ENCODE measurements at places on chromosomes 4 and X.
A peak's percentile ranks its signal among the peaks of the same experiment; 100 is the strongest.

DNA sequence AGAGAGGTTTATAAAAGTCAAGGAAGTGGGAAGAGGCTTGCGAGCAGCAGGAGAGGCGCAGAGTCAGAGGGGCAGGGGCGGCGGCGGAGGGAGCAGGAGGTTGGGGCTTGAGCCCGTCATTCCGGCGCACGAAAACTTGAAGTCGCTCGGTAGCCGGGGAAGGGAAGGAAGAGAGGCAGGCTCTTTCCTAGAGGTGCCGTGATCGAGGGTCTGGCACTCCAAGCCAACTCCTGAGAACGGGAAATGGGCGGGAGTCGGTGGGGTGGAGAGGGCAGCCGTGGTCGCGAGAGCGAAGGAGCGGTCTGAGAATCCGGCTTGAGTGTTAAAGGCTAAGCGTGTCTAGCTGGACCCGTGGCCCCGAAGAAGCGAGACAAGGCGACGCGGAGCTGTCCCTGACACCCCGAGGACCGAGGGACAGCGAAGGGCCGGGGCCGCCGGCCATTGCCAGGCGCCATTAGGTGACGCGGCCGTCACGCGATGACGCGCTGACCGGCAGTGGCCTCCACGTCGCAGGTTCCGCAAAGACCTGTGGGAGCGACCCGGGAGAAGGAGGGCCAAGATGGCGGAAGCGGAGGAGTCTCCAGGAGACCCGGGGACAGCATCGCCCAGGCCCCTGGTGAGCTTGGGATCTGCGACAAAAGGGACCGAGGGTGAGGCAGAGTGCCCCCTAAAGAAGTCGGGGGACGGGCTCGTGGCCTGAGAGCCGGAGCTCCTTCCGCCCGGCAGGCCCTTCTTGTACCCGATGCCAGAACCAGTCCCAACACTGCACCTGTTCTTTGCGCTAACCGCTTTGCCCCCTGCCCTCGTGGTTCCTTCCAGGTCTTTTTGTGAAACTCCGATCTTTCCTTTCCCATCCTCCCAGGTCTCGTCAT, at the start of gene YIPF6:
Gene YIPF6 (plus strand): TSS at position 544 of the 872 bp plus-strand sequence. CDS start 16 bp downstream, at position 560.
- DNase-seq, result peak; percentile 49

GRCh38 chr4:2303686-2304320, 41.9 kb upstream of the MXD4 start:
- DNase-seq, result no peak

DNA sequence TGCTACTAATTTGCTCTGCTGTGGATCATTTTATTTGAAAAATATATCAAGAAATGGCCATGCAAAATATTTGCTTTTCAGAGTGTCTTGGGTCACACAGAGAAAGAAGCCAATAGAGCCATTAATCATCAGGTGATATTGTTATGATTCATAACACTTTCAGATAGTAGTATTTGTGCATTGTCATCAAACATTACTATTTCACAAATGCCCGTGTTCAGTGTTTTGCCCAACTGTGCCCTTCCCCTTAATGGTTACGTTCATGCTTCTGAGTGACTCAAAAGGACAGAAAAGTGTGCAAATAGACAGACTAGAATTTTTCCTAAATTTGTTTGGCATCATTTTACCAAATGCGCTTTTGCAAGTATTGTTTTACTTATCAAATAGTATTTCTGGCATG, 46.5 kb downstream of the PHOX2B start:
- no peak for DNase-seq

GRCh38 chr4:143407474-143407873, 70.8 kb downstream of the GAB1 start:
- no peak for DNase-seq

DNA sequence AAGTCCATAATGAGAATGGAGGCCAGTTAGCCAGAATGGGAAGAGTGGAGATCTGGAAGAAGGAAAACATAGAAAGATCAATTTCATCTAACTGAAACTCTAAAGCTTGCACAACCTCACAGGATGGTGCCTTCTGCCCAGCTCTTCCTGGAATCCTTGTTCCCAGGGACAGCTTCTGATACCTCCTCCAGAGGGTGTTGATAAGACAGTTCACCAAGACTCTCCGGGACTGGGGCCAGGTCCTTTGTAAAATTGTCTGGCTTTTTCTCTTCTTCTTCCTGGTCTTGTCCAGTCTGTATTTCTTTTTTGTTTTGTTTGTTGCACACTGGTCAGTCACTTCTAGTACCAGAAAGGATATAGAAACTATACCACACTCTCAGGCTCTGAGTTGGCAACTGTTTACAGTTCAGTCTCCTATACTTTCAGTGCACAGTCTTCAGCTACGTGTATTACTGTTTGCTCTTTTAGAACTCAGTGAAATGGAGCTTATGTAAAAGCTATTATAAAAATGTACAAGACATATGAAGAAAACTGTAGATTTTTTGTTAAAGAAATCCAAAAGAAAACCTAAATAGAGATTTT, 142.8 kb upstream of the RPL34 start:
- DNase-seq, result no peak

All from activated T-helper 9 cell treated with anti-CD3 and anti-CD28 coated beads, Interleukin-2, amount 50 U/mL, for 16 hours (primary cell).